ENCODE measurements at places on chromosomes 3 and 15.

GRCh38 chr15:27714675-27715074 is 384.4 kb downstream of the OCA2 start:
- H3K4me1 ChIP-seq, result no peaks in the 10 kb centered on the region
- no peaks in the 10 kb centered on the region for H3K27me3 ChIP-seq
- H3K36me3 ChIP-seq, result no peaks in the 10 kb centered on the region
- DNase-seq, result no peak
- no peak overlapping the region for H3K27ac ChIP-seq

GRCh38 chr3:131883711-131884407 is 151.0 kb downstream of the CPNE4 start:
- H3K36me3 ChIP-seq, result no peaks in the 10 kb centered on the region
- no peak for DNase-seq

DNA sequence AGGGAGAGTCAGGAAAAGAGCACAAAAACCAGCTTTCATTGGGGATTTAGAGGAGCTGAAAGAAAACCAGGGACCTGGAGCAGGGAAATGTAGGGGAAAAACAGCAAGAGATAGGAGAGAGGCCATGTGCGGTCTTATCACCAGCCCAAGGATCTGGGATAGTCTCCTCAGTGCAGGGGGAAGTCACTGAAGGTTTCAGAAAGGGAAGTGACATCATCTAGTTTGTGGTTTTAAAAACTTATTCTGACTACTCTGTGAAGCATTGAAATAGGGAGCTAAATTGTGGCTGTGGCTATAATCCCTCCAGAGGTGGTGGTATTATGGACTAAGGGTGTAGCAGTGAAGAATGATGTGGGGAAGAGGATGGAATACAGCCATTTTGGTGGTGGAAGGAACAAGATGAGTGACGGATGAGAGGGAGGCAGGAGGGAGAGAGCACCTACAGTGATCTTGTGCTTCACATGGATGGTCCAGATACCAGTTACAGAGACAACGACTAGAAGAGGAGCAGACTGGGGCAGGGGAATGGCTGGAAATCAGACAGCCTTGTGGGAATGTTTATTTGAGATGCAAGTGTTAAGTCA is 72.7 kb downstream of the HMG20A start:
- H3K4me1 ChIP-seq, result peaks cover 28% of the 10 kb centered on the region
- H3K27ac ChIP-seq, result no peak overlapping the region
- no peaks in the 10 kb centered on the region for H3K36me3 ChIP-seq
- no peak for DNase-seq
- H3K4me3 ChIP-seq, result no peak overlapping the region
- H3K27me3 ChIP-seq, result no peaks in the 10 kb centered on the region

DNA sequence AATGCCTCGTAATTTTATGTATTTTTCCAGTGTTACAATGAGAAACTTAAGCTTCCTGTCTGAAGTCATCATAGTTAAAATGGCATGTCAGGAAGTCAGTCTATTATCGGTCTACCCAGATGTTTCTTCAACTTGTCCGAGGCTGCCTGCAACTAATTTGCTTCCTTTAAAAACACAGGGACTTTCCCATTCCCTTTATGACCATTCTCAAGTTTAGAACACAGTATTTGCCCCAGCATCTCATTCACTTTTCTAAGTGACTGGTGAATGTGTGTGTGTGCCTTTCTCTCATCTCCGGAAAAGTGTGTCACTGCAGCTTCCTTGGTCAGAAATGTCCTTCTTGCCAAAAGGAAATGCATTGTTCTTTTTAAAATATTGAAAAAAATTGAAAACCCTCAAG is 466.6 kb downstream of the RAP2B start:
- H3K36me3 ChIP-seq, result no peaks in the 10 kb centered on the region
- DNase-seq, result no peak
- H3K4me1 ChIP-seq, result no peaks in the 10 kb centered on the region
- H3K4me3 ChIP-seq, result no peak overlapping the region
